SW480 (cell line): ENCODE measurements at places on chromosomes 16 and 17.

DNA sequence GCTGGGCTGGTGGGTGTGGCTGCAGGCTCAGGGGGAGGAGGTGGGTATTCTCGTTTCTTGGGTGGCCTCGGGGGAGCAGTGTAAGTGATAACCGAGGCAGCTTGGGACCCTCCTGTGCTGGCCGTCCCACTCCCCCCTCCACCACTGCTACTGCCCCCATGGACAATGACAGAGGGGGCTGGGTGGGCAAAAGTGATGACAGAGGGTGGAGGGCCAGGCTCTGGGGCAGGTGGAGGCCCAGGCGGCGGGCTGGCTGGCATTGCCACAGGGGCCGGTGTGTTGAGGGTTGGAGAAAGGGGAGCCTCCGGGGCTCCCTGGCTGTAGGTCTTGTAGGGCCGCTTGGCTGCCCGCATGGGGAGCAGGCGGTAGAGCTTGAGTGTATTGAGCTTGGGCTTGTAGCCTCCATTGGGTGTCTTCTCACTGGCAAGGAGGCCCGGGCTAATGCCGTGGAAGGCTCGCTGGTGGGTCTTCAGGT lies 16.0 kb downstream of the ZBTB4 start:
- DNase-seq: no peak

DNA sequence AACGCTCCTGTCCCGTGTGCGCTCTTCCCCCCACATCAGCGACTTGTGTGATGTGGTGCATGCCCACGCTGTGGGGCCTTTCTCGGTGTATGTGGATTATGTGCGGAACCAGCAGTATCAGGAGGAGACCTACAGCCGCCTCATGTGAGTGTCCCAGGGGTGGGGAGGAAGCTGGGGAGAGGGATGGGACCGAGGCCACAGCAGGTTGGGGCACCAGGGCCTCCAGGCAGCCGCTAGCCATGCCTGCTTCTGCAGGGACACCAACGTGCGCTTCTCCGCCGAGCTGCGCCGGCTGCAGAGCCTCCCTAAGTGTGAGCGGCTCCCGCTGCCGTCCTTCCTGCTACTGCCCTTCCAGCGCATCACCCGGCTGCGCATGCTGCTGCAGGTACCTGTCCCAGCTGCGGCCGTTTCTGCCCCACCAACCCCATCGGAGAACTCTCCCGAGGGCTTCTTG lies 5.8 kb downstream of the ARHGEF15 start:
- no peak for DNase-seq

DNA sequence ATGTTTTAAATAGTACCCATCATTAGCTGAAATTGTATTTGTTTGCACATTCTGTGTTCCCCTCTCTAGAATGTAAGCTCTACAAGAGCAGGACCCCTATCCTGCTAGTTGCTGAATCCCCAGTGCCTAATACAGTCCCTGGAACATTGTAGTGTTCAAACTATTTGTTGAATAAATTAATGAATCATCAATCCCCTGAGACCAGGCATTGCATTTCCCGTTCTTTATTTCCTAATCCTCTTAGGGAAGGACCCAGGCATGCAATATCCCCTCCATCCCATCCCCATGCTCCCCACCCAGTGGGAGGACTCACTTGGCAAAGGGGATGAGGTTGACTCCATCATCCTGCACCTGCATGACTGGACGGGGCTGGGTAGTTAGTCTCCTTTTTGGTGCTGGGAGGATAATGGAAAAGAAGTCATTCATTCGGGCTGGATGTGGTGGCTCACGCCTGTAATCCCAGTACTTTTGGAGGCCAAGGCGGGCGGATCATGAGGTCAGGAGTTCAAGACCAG lies 3.2 kb downstream of the INCA1 start:
- no peak for DNase-seq

GRCh38 chr17:78341559-78342448 lies 18.1 kb downstream of the SOCS3 start:
- peak; percentile 54 for DNase-seq

DNA sequence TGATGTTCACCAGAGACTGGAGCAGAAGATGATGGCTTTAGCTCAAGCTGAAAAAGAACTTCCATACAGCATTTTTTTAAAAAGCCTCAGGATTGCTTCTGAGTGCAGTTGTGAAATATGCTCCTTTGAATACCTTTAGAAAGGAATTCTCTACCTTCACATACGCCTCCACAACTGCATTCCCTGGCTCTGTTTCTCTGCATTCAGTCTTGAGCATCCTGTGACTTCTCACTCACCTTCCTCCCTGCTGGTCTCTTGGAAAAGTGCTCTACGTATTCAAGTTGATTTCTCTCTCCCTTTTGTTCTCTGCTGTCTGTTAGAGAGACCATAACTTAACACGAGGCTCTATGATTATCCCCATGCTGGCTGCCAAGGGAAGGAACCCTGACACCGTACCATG lies 34.5 kb downstream of the HS3ST2 start:
- peak; percentile 18 for DNase-seq

DNA sequence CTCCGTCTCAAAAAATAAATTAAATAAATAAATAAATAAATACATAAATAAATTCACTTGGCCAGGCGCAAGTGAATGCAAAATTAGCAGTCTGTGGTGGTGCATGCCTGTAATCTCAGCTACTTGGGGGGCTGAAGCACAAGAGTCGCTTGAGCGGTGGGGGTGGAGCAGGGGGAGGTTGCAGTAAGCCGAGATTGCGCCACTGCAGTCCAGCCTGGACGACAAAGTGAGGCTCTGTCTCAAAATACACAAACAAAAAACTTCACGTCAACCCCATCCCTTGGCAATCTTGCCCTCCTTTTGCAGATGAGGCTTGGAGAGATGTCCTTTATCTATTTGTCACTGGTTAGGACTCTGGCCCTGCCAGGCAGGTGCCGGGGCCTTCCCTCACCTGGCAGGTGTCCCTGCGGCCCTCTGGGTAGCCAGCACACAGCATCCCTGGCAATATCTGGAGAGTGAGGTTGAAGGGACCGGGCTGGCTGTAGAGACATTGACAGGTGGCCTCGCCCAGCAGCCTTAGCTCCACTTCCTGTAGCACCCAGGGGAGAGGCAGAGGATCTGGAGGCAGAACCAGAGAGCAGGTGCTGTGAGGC lies 4.4 kb downstream of the PRSS36 start:
- DNase-seq: no peak

GRCh38 chr17:7238420-7239090 lies 702 bp downstream of the PHF23 start:
- DNase-seq: no peak

DNA sequence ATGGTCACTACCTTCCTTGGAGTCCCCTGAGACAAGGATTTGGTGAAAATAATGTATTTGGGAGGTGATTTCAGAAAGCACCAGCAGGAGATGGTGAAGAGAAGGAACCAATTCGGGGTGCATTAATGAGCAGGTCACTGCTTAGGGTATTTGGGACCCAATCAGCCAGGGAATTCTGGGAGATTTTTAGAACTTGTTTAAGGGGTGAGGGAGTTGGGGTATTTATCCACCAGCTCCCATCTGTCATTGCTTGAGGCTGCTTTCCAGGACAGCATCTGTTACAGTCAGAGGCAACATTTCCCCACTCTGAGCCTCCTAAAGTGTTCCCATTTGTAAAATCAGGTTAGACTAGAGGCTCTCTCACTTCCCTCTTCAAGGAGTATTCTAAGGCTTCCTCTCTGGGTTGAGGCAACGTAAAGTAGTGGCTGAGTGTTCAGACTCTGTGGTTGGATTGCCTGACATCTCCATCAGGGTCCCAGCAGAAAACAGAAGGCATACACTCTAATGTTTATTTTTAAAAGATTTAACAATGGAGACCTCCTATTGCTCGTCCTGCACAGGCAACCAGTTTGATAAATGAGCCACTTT lies 60.9 kb downstream of the CLEC19A start:
- DNase-seq: no peak

DNA sequence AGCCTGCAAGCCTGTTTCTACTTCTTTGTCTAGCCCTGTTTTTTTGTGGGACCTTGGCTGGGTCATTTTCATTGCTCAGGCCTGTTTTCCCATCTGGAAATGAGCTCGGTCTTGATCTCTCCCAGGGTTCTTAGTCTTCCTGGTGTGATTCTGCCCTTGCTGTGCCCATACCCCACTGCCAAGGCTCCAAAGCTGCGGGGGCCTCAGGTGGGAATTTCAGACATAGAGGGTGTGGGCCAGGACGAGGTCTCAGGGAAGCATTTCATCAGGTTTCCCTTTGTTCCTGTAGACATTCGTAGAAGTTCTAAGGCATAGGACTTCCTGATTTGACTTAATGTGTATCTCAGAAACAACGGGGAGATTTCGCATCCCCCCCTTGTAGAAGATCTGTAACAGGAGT lies 5.8 kb downstream of the MPRIP start:
- DNase-seq: no peak

DNA sequence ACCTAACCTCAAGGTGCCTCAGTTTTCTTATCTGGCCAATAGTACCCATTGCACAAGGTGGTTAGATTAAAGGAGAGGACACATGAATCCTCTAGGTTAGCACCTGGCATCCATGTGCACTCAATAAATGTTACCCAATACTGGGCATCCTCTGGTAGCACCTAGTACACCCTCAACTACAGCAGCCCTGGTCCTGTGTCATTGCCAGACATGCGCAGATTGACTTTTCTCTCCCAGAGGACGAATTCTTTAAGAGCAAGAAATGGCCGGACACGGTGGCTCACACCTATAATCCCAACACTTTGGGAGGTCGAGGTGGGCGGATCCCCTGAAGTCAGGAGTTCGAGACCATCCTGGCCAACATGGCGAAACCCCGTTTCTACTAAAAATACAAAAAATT lies 7.3 kb downstream of the DUSP3 start:
- DNase-seq: no peak

DNA sequence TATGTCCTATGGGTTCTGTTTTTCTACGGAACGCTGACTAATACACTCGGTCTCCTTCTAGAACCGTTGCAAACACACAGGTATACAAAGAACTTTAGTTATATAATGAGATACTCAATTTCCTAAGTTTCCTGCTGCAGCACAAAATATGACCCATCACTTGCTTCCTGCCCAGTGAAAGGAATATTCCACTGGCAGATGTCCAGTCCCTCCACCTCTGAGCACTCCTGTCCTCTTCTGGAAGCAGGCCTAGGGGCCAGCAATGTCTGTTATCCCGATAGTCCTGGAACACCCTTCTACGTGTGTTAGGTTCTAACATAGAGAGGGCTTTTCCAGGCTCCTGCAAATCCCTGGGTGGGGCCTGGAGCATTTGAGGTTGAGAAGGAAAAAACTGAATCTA lies 32.7 kb downstream of the ADAMTS18 start:
- DNase-seq: no peak

DNA sequence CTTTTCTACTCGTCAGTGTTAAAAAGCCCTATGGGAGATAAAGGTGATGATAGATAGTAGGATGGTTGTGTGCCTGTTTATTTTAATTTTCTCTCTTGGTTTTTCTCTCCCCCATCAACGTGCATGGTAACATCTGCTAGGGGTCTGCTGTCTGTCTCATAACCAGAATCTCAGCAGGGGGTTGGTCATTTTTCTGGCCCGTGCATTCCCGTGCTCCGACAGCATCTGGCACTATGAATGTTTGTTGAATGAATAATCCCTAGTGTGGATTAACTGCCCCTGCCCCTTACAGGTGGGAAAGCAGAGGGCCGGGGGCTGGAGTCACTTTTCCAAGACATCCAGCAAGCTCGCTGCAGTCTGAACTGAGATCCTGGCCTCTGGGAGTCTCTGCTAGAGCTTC lies 6.3 kb downstream of the CA5A start:
- DNase-seq: no peak

DNA sequence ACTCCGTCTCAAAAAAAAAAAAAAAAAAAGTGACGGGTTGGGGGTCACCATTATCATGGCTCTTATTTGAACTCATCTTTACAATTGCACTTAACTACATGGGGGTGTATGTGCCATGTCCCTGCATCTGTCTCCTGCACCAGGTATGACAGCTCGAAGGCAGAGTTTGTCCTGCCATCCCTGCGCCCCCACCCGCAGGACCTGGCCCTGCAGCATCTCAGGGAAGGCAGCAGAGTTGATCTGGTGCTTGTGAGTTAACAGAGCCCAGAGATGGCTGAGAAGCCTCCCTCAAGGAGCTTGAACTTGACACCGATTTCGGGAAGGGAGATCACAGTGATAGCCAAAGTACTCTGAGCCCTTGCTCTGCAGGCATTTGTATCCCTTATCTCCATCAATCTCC lies 44.8 kb downstream of the C16orf82 start:
- DNase-seq: no peak

- no peak for DNase-seq
Observed at GRCh38 chr16:595942-596735, 6.3 kb downstream of the RAB40C start.

- no peak for DNase-seq
Observed at GRCh38 chr17:17170346-17170985, 35.7 kb downstream of the PLD6 start.

- no peak for DNase-seq
Observed at GRCh38 chr17:72476575-72476986, 355.8 kb downstream of the SOX9 start.

GRCh38 chr16:50268352-50268751 lies 2.0 kb downstream of the ADCY7 start:
- DNase-seq: no peak

- DNase-seq: no peak
Observed at GRCh38 chr17:78014646-78015045, 56.1 kb downstream of the TNRC6C start.

DNA sequence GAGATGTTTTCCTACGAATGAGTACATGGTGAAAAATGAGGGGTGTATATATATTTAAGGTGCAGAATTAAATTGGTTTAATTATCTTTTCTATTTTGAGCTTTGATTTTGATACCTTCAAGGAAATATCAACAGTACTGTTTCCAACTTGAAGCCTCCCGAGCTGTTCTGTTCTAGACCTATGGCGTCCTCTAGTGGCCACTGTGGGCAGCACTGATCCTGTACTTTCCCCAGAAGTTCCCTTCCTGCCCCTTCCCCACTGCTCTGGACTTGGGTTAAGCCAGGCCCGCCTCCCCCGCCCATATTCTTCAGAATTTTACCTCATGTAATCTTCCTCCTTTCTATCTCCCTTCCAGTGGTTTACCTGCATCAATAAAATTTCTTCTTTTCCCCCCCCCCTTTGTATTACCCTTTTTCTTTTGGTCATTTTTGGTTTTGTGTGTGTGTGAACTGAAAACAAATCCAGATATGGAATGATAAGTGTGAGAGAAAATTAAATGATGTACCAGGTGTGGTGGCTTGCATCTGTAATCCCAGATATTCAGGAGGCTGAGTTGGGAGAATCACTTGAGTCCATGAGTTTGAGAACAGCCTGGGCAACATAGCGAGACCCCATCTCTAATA lies 1643.5 kb downstream of the TP53TG3F start:
- DNase-seq: no peak

- no peak for DNase-seq
Observed at GRCh38 chr16:88007321-88007731, 56.1 kb downstream of the BANP start.

- DNase-seq: no peak
Observed at GRCh38 chr17:56314026-56314425, 160.8 kb downstream of the ANKFN1 start.

DNA sequence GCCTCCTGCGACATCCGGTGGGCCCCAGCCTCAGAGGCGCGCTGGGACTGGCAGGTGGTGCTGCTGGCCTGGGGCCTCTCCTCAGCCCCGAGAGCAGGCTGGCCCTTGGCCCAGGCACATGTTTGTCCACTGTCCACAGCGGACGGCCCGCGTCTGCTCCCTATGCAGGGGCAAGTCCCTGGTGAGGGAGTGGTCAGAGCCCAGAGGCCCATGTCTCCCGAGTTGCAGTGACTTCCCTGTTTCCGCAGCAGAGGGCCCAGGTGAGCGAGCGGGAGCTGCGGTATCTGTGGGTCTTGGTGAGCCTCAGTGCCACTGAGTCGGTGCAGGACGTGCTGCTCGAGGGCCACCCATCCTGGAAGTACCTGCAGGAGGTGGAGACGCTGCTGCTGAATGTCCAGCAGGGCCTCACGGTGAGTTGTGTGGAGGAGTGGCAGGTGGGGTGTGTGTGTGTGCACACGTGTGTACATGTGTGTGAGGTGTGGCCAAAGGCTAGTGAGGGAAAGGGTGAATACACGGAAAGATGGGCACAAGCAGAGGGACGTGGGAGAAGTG lies 10.4 kb downstream of the IL34 start:
- DNase-seq: no peak
